ENCODE measurements at places on chromosomes 6 and 20. TPM values are rescaled to one million over a fixed set of nuclear protein-coding genes. Genes with fewer than 3 reads are reported as not detected.

CCN6 gene
- total RNA-seq = 36.8 TPM

BPI gene
- not detected for total RNA-seq

SIRPG gene
- total RNA-seq = not detected

PM20D2 gene
- total RNA-seq = 3.1 TPM

SLPI gene
- total RNA-seq = 11.7 TPM

SLC12A5 gene
- under 0.01 TPM for total RNA-seq

SLC22A16 gene
- not detected for total RNA-seq

PCNA gene
- 109 TPM for total RNA-seq

UNC5CL gene
- total RNA-seq = 0.26 TPM

NNAT gene
- total RNA-seq = 0.13 TPM

BTNL2 gene
- not detected for total RNA-seq

TNF gene
- not detected for total RNA-seq

ZC2HC1B gene
- 0.26 TPM for total RNA-seq

FOXS1 gene
- total RNA-seq = not detected

CALHM4 gene
- not detected for total RNA-seq

CCM2L gene
- total RNA-seq = not detected

NEURL2 gene
- total RNA-seq = 2.7 TPM

TPBG gene
- total RNA-seq = 34.9 TPM

PHACTR1 gene
- 12.2 TPM for total RNA-seq

HAO1 gene
- total RNA-seq = not detected

SHLD1 gene
- 1.6 TPM for total RNA-seq

NKX2-2 gene
- not detected for total RNA-seq

CFAP61 gene
- total RNA-seq = not detected

MAFB gene
- total RNA-seq = 32.9 TPM

HLA-DQB1 gene
- total RNA-seq = not detected

SMIM26 gene
- total RNA-seq = 63.0 TPM

C6orf120 gene
- total RNA-seq = 48.7 TPM

CCN2 gene
- 264 TPM for total RNA-seq

CNBD2 gene
- 2.8 TPM for total RNA-seq

RPP21 gene
- total RNA-seq = 16.5 TPM

SMLR1 gene
- not detected for total RNA-seq

AARS2 gene
- 6.3 TPM for total RNA-seq

MLIP gene
- total RNA-seq = 0.32 TPM

CAP2 gene
- 18.5 TPM for total RNA-seq

TMEM74B gene
- total RNA-seq = 0.11 TPM

COL19A1 gene
- total RNA-seq = not detected

SPINT3 gene
- not detected for total RNA-seq

RAET1G gene
- total RNA-seq = 9.4 TPM

GCNT2 gene
- total RNA-seq = 2.6 TPM

PDYN gene
- total RNA-seq = not detected

IDH3B gene
- 66.7 TPM for total RNA-seq

HLA-DRB1 gene
- 0.86 TPM for total RNA-seq

CFB gene
- 34.6 TPM for total RNA-seq

HCK gene
- 0.11 TPM for total RNA-seq

LRRC1 gene
- total RNA-seq = 8.1 TPM

FITM2 gene
- 9.8 TPM for total RNA-seq

COL21A1 gene
- total RNA-seq = 1.0 TPM

RHAG gene
- total RNA-seq = not detected

COX4I2 gene
- not detected for total RNA-seq

Measured in articular chondrocyte of knee joint (primary cell).